ENCODE measurements at places on chromosomes 6 and 20. TPM values are rescaled to one million over a fixed set of nuclear protein-coding genes. Genes with fewer than 3 reads are reported as not detected.

OXT gene
- 2.3 TPM for total RNA-seq

DEFB124 gene
- not detected for total RNA-seq

SNX9 gene
- 80.6 TPM for total RNA-seq

SLC22A2 gene
- total RNA-seq: not detected

ANKRD6 gene
- total RNA-seq: 9.2 TPM

SOX4 gene
- 24.7 TPM for total RNA-seq

TBX18 gene
- total RNA-seq: 28.2 TPM

MUC21 gene
- not detected for total RNA-seq

PRKN gene
- 9.6 TPM for total RNA-seq

ASXL1 gene
- 77.0 TPM for total RNA-seq

TBC1D32 gene
- 12.6 TPM for total RNA-seq

ZC3H12D gene
- total RNA-seq: 11.2 TPM

PBOV1 gene
- not detected for total RNA-seq

WFDC8 gene
- total RNA-seq: not detected

RIN2 gene
- 116 TPM for total RNA-seq

ZNF184 gene
- total RNA-seq: 8.2 TPM

GFOD1 gene
- 30.9 TPM for total RNA-seq

ACSS1 gene
- total RNA-seq: 9.3 TPM

LEMD2 gene
- 39.1 TPM for total RNA-seq

FNDC1 gene
- 2.3 TPM for total RNA-seq

NXT1 gene
- 22.8 TPM for total RNA-seq

CST5 gene
- not detected for total RNA-seq

RPS6KA2 gene
- 113 TPM for total RNA-seq

PACSIN1 gene
- total RNA-seq: not detected

ZC2HC1B gene
- not detected for total RNA-seq

CPNE1 gene
- total RNA-seq: 115 TPM

WFDC9 gene
- total RNA-seq: not detected

MOG gene
- total RNA-seq: not detected

HSPA12B gene
- total RNA-seq: 33.7 TPM

SAMD5 gene
- total RNA-seq: 0.38 TPM

FAM209B gene
- total RNA-seq: not detected

CCN5 gene
- total RNA-seq: 1,717 TPM

C4A gene
- total RNA-seq: 17.2 TPM

POLR3F gene
- total RNA-seq: 13.9 TPM

SFTA2 gene
- not detected for total RNA-seq

NFS1 gene
- 17.4 TPM for total RNA-seq

LY6G6F gene
- total RNA-seq: not detected

CLPSL1 gene
- total RNA-seq: not detected

CPNE5 gene
- 0.19 TPM for total RNA-seq

FAXC gene
- total RNA-seq: under 0.01 TPM

CFAP206 gene
- not detected for total RNA-seq

SIM1 gene
- 14.0 TPM for total RNA-seq

SCUBE3 gene
- not detected for total RNA-seq

ATAT1 gene
- total RNA-seq: 5.1 TPM

EYA2 gene
- 3.3 TPM for total RNA-seq

MYL9 gene
- total RNA-seq: 126 TPM

Data from subcutaneous adipose tissue (tissue), 4 donors.